ENCODE measurements at places on chromosomes 3 and 15.
A peak's percentile ranks its signal among the peaks of the same experiment; 100 is the strongest.

DNA sequence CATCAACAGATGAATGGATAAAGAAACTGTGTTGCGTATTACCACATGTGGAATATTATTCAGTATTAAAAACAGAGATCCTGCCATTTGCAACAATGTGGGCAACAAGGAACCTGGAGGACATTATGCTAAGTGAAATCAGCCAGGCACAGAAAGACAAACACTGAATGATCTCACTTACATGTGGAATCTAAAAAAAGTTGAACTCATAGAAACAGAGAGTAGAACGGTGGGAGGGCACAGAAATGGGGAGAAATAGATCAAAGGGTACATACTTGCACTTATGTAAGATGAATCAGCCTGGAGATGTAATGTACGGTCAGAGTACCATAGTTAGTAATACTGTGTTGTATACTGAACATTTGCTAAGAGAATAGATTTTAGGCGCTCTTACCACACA, 29.8 kb upstream of the MUC13 start:
- no peak for DNase-seq

DNA sequence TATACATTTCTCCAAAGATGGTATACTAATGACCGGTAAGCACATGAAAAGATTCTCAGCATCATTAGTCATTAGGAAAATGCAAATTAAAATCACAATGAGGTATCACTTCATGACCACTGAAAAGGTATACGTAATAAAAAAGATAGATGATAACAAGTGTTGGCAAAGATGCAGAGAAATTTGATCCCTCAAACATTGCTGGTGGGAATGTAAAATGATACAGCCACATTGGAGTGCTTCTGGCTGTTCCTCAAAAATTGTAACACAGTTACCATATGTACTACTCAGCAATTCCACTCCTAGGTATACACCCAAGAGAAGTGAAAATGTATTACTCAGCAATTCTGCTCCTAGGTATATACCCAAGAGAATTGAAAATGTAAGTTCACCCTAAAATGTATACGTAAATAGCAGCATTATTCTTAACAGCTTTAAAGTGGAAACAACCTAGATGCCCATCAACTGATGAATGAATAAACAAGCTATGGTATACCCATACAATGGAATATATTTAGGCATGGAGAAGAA, 25.0 kb upstream of the KY start:
- no peak for DNase-seq

GRCh38 chr3:12508291-12508700, 24.0 kb downstream of the TSEN2 start:
- DNase-seq: no peak

DNA sequence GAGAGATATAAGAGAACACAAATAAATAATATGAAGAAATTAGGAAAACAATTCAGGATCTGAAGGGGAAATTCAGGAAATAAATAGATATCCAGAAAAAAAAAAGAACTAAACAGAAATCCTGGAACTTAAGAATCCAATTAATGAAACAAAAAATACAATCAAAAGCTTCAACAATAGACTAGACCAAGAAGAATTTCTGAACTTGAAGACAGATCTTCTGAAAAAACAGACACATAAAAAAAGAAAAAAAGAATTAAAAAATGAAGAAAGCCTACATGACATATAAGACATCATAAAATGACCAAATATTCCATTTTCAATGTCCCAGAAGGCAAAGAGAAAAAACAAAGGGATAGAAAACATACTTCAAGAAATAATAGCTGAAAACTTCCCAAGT, 68.3 kb upstream of the IMPG2 start:
- DNase-seq: no peak

GRCh38 chr3:150763122-150763840, at the start of gene SIAH2:
TSS of gene SIAH2 (minus strand) at chr3:150763169. CDS start at chr3:150762849, 320 bp downstream.
- DNase-seq: peak; percentile 95

DNA sequence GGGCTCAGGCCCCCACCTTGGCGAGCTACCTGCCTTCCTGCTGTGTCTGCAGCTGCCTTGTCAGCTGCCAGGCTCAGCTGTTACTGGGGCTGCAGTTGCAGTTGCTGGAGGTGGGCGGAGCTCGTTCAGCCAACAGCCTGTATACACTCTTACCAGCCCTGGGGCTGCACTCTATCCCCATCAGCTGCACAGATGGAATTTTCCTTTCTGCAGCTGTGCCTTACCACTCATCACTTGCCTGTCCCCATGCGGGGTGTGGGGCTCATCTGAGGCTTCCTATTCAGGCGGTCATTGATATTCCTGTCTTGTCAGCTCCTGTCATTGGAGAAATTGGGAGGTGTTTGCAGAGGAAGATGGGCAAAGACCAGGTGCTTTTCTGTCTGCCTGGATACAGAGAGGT, 9.1 kb upstream of the SYN2 start:
- no peak for DNase-seq

DNA sequence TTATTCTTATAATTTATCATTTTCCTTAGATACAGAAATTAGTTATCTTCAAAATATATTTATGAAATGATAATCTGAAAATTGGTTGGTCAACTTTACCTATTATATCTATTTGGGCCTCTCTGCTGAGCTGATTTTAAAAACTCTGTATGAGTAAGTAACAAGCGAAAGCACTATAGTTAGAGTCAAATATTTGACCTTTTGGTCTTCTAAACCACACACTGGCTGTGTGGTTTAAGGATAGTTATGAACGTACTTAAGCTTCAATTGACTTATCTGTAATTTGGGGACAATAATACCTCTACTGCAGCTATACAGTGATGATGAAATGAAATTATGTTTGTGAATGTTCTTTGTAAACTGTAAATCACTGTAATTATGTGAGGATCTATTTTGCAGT, 763.9 kb upstream of the GRM7 start:
- no peak for DNase-seq

DNA sequence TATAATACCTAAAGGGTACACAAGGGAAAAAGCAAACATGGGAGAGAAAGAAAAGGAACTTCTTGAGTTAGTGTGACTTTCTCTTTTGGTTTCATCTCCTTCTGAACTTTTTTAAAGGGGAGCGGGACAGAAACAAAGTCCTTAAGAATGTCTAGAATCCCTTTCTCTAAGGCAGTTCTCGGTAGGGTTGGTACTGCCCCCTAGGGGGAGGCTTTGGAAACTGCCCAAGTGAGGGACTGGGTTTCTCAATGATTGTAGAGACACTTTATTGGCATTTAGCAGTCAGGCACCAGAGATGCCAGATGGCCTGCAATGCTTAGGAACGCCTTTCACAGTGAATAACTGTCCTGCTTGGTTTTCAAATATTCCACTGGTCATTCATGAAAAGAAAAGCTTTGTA, 172.7 kb downstream of the WDR72 start:
- DNase-seq: no peak

DNA sequence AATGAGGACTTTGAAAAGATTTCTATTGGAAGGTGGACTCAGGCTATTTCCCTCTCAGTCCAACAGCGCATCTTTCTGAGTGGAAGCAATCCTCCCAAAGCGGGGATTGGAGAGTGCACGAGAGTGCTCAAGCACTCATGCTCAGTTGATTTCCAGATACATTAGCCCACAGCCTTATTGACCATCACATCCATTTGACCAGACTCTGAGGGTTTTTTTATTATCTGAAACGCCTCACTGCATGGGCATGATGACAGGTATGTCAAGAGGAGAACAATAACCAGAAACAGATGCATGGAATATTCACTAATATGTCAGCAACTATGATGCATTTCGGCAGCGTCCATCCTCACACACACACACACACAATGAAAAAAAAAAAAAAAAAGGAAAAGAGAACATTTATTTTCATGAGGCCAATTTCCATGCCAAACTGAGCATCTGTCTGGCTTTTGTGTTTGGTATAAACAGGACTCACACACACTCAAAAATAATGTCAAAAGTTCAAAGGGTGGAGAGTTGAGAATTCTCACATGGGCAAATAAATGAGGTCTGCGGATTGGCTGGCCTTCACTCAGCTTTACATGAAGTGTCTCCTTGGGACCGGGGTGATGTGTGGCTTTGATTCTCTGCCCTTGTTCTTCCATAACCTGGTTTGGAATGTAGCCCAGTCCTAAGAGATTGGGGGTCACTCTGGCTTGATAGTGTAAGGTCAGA, 371.6 kb downstream of the MCTP2 start:
- no peak for DNase-seq

GRCh38 chr15:66764072-66764786, 62.2 kb downstream of the SMAD6 start:
- no peak for DNase-seq

- DNase-seq: no peak
These were observed 76.7 kb upstream of the P3H2 start for GRCh38 chr3:190197346-190197763.

DNA sequence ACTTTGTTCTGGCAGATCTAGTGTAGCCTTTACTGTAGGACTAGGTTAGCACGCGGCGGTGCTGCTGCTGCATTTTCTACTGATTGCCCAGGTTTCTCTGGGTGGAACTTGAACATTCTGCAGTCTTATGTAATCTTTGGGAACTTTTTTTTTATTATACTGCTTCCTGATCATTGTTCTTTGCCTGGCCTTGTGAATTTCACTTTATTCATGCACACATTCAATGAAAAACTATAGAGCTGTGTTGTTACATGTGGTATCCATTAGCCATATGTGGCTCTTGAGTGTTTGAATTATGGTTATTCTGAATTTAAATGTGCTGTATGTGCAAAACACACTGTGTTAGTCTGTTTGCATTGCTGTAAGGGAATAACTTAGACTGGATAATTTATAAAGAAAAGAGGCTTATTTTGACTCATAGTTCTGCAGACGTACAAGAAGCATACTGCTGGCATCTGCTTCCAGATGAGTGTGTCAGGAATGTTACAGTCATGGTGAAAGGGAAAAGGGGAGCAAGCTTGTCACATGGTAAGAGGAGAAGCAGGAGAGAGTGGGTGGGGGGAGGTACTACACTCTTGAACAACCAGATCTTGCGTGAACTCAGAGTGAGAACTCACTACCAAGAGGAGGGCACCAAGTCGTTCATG, 26.5 kb downstream of the MEF2A start:
- no peak for DNase-seq

GRCh38 chr3:177929310-177929709, 606.9 kb upstream of the KCNMB2 start:
- DNase-seq: no peak

Measured in CD8-positive, alpha-beta memory T cell (primary cell).